ENCODE measurements at places on chromosomes 5 and 9. TPM values are rescaled to one million over a fixed set of nuclear protein-coding genes. Genes with fewer than 3 reads are reported as not detected.

Gene CCL19
- polyA plus RNA-seq, result 3.9 TPM

Gene FGF10
- 5.7 TPM for polyA plus RNA-seq

Gene PURA
- polyA plus RNA-seq, result 16.0 TPM

Gene INSL6
- polyA plus RNA-seq, result 0.51 TPM

GRCh38 chr9:114261026-114261425 is 61.9 kb upstream of the ORM1 start:
- no peak for DNase-seq
- no peak overlapping the region for H3K27ac ChIP-seq
- no peak overlapping the region for H3K4me3 ChIP-seq
- no peaks in the 10 kb centered on the region for H3K4me1 ChIP-seq
- H3K27me3 ChIP-seq, result no peaks in the 10 kb centered on the region

Gene ITGA2
- polyA plus RNA-seq, result 13.7 TPM

Gene PRDM9
- not detected for polyA plus RNA-seq

DNA sequence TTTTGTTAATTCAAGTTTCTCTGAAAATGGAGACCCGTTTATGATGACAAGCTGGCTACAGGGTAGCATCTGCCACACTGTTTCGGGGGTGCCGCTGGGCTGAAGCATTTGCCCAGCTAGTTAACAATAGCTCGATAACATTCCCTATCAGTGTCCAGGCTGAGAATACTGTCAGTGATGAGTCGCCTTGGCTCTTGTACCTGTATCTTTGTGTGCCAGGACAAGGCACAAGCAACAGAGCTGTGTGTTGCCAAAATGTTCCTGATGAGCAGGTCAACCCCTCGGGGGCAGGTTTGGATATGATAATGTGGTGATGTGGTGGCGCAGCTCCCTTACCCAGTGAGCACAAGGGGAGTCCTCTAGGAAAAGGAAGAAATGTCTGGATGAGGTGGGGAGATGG is 7.0 kb downstream of the TGFBI start:
- H3K27me3 ChIP-seq, result peaks cover 4% of the 10 kb centered on the region
- H3K4me3 ChIP-seq, result no peak overlapping the region
- H3K27ac ChIP-seq, result no peak overlapping the region
- H3K36me3 ChIP-seq, result peaks cover 8% of the 10 kb centered on the region
- H3K4me1 ChIP-seq, result peaks cover 6% of the 10 kb centered on the region

DNA sequence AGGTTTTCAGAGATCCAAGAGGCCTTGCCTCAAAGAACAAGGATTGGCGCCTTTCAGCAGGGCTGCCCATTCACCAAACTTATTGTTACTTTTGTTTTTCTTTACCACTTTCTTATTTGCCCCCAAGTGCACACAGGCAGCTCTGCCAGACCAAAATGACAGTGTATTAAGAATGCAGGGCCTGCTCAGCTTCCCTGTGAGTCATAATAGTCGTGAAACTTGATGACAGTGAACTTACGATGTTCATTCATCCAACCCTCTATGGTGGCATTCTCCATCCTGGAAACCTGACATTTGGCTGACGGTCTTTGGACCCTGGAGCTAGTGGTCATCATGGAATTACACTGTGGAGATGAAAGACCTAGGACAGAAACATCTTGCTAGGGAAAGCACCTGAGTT is 44.3 kb downstream of the UBE2QL1 start:
- no peak overlapping the region for H3K27ac ChIP-seq
- no peaks in the 10 kb centered on the region for H3K4me1 ChIP-seq
- no peak for DNase-seq

Gene CARTPT
- polyA plus RNA-seq, result 8.5 TPM

GRCh38 chr9:108552459-108553040 is 303.2 kb downstream of the ACTL7B start:
- no peak overlapping the region for H3K4me3 ChIP-seq
- no peak for DNase-seq
- no peaks in the 10 kb centered on the region for H3K4me1 ChIP-seq
- no peak overlapping the region for H3K27ac ChIP-seq
- no peaks in the 10 kb centered on the region for H3K27me3 ChIP-seq

Gene ADAMTS12
- 4.2 TPM for polyA plus RNA-seq

- no peak overlapping the region for H3K4me3 ChIP-seq
- no peaks in the 10 kb centered on the region for H3K27me3 ChIP-seq
- no peaks in the 10 kb centered on the region for H3K36me3 ChIP-seq
- no peak for DNase-seq
These were observed 298.4 kb downstream of the PSAT1 start for GRCh38 chr9:78595200-78595945.

Gene IFNW1
- polyA plus RNA-seq, result 0.06 TPM

DNA sequence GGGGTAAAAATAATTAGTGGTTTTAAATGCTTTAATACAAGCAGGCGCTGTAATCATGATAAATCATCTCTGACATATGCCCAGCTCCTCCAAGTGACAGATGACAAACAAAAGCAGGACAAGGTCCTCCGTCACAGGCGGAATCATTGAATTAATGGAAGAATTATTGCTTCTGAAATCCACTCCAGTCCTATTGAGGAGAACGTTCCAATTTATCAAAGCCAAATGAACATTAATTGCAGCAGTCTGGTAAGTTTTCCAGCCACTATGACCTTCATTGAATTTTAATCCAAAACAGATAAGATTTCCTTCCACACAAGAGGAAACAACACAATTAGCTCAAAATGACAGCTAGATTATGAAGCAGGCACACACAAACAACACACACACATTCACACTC is 136.8 kb downstream of the ASTN2 start:
- no peaks in the 10 kb centered on the region for H3K4me1 ChIP-seq

DNA sequence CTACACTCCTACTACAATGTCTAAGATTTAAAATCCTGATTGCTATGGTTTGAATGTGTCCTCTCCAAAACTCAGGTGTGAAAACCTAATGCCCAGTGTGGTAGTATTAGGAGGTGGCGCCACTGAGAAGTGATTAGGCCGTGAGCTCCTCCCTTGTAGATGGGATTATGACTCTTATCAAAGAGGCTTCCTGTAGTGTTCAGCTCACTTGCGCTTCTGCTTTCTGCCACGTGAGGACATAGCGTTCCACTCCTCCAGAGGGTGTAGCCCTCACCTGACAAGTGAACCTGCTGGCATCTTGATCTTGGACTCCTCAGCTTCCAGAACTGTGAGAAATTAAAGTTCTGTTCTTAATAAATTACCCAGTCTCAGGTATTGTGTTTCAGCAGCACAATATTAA is 33.0 kb upstream of the WHRN start:
- peaks cover 2% of the 10 kb centered on the region for H3K27me3 ChIP-seq
- H3K4me3 ChIP-seq, result no peak overlapping the region
- DNase-seq, result peak; percentile 77
- H3K36me3 ChIP-seq, result no peaks in the 10 kb centered on the region

Gene POMT1
- polyA plus RNA-seq, result 32.1 TPM

DNA sequence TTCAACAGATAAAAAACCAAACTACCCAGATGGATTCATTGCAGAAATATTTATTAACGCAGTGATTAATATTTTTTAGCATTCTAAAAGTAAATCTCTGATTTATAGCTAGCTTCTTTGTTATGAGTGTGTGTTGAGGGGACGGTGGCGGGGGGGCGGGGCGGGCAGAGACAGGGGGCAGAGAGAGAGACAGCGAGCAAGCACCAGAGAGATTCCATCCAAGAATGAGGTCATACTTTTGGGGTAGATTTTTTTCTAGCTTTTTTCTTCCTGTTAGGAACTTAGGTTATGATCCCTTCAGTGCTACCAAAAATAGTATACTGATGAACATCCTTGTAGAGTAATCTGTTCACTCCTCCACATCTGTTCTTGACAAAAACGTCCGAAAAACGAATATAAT is 500 bp upstream of the ZNF883 start:
- H3K4me1 ChIP-seq, result no peaks in the 10 kb centered on the region
- no peak for DNase-seq
- H3K27me3 ChIP-seq, result no peaks in the 10 kb centered on the region
- peak overlapping the region; percentile 48 for H3K4me3 ChIP-seq
- H3K36me3 ChIP-seq, result no peaks in the 10 kb centered on the region

DNA sequence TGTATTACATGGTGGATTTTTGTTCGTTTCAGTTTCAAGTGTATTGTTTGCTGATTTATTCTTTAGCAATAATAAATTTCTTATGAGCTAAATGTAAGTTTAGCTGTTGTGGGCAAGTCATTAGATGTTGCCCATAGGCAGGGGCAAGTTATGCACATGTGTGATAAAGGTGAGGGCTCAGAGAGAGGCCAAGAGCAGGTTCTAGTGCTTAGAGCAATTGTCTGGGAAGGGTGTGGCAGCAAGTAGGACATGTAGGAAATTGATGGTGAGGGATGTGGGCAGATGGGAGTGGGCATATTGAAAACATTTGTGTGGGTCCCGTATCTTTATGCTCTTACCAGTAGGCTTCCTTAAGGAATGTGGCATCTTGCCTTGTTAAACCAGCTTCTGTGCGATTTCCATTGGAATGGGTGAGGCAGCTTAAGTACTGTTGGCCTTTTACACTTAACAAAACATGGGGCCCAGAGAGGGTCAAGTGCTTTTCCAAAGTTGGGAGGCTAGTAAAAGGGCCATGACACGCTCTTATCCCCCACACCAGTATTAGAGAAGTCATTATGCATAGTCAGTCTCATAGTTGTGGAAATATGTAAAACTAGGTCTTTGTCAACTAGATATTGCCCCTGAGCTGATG is 60.6 kb downstream of the KDM4C start:
- no peak overlapping the region for H3K4me3 ChIP-seq
- no peak overlapping the region for H3K27ac ChIP-seq
- no peak for DNase-seq
- H3K27me3 ChIP-seq, result no peaks in the 10 kb centered on the region

DNA sequence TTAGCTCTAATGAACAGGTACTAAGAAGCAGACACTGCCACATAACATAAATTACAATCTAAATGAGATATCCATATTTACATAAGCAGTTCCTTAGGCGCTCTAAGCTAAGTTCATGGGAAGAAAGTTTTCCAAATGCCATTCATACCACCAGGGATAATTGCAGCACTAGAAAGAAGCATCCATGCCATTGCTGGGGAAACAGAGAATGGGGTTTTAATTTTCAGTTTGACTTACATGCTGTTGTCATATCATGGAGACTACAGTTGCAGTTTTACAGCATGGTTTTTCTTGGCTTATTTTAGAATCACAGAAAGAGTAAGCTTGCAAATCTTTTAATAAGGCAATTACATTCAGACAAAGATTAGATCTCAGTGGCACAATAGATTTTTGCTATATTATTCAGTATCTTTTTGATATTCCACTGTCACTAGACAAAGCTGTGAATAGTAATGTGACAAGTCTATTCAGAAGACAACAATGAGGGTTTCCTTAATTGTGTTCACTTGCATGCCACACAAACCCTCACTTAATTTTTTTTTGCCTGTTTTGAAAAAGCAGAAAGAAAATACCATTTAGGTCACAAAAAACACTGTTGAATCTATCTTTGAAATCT is 108.4 kb upstream of the ELAVL2 start:
- DNase-seq, result no peak
- no peaks in the 10 kb centered on the region for H3K27me3 ChIP-seq
- no peaks in the 10 kb centered on the region for H3K4me1 ChIP-seq
- no peaks in the 10 kb centered on the region for H3K36me3 ChIP-seq

Gene PCDHA1
- polyA plus RNA-seq, result 0.55 TPM

- H3K27ac ChIP-seq, result no peak overlapping the region
- H3K27me3 ChIP-seq, result no peaks in the 10 kb centered on the region
- no peaks in the 10 kb centered on the region for H3K4me1 ChIP-seq
- no peaks in the 10 kb centered on the region for H3K36me3 ChIP-seq
These were observed 165.1 kb downstream of the PLK2 start for GRCh38 chr5:58294598-58295305.

GRCh38 chr9:99039505-99040182 is 65.3 kb upstream of the TGFBR1 start:
- no peak overlapping the region for H3K27ac ChIP-seq
- no peaks in the 10 kb centered on the region for H3K27me3 ChIP-seq
- H3K4me1 ChIP-seq, result no peaks in the 10 kb centered on the region
- H3K4me3 ChIP-seq, result no peak overlapping the region

GRCh38 chr9:135523521-135524129 is 2.4 kb downstream of the LCN1 start:
- no peaks in the 10 kb centered on the region for H3K27me3 ChIP-seq
- DNase-seq, result no peak
- H3K27ac ChIP-seq, result no peak overlapping the region
- no peaks in the 10 kb centered on the region for H3K4me1 ChIP-seq
- H3K4me3 ChIP-seq, result no peak overlapping the region

Gene DNAJC21
- polyA plus RNA-seq, result 44.5 TPM

Gene CDX1
- polyA plus RNA-seq, result 196 TPM

GRCh38 chr5:64742821-64743220 is 25.7 kb downstream of the SREK1IP1 start:
- peaks cover 27% of the 10 kb centered on the region for H3K36me3 ChIP-seq
- no peak for DNase-seq
- H3K27ac ChIP-seq, result no peak overlapping the region
- no peaks in the 10 kb centered on the region for H3K27me3 ChIP-seq
- H3K4me1 ChIP-seq, result no peaks in the 10 kb centered on the region

DNA sequence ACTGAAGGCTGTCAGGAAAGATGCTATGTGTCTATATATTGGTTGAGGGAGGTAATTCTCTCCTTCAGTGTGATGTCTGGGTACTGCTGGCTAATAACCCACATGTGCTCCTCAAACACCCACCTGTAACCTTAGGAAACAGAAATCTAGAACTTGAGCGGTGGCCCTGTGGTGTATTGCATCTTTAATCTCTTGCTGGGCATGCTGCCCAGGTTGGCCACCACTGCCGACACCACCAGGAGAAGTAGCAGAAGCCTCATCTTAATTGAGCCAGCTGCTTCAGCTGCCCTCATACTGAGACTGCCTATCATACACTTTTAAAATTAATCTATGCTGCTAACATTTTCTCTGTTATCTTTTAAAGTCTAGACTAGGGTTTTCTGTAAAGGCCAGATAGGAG is 103.5 kb upstream of the C5orf63 start:
- H3K4me3 ChIP-seq, result no peak overlapping the region
- H3K4me1 ChIP-seq, result no peaks in the 10 kb centered on the region
- no peak for DNase-seq
- H3K36me3 ChIP-seq, result no peaks in the 10 kb centered on the region
- H3K27ac ChIP-seq, result no peak overlapping the region

GRCh38 chr9:98367371-98367900 is 112.0 kb upstream of the TBC1D2 start:
- H3K27me3 ChIP-seq, result no peaks in the 10 kb centered on the region
- DNase-seq, result no peak
- no peak overlapping the region for H3K4me3 ChIP-seq
- H3K27ac ChIP-seq, result no peak overlapping the region

Gene SNCAIP
- 7.3 TPM for polyA plus RNA-seq

- DNase-seq, result no peak
- H3K4me3 ChIP-seq, result no peak overlapping the region
- peaks cover 3% of the 10 kb centered on the region for H3K4me1 ChIP-seq
These were observed 53.9 kb downstream of the PAM start for GRCh38 chr5:102809033-102809432.

Data from large intestine (tissue), 12 donors.